Cortex of kidney (tissue), 1 donor: ENCODE measurements at places on chromosomes 6 and 20.

GRCh38 chr6:24631671-24632070 lies 14.3 kb downstream of the KIAA0319 start:
- DNase-seq: no peak

DNA sequence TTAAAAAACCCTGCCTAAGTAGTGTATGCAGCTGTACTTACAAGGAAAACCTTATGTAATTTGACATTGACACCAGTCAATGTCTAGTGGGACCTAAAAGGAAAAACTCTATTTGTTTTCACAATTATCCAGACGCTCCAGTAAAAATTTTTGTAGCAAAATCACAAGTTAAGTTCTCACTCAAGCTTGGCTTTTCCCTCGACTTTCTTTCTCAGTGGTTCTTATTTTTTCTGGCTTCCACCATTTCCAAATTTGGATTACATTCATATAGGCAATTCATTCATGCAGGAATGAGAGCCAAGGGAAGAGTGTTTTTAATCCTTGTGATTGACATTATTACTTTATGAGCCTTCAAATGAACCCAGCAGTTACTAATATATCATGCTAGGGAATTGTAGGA lies 66.0 kb upstream of the ADGRG6 start:
- no peak for DNase-seq

- DNase-seq: no peak
Measured at GRCh38 chr20:10255846-10256245, 37.2 kb downstream of the SNAP25 start.

DNA sequence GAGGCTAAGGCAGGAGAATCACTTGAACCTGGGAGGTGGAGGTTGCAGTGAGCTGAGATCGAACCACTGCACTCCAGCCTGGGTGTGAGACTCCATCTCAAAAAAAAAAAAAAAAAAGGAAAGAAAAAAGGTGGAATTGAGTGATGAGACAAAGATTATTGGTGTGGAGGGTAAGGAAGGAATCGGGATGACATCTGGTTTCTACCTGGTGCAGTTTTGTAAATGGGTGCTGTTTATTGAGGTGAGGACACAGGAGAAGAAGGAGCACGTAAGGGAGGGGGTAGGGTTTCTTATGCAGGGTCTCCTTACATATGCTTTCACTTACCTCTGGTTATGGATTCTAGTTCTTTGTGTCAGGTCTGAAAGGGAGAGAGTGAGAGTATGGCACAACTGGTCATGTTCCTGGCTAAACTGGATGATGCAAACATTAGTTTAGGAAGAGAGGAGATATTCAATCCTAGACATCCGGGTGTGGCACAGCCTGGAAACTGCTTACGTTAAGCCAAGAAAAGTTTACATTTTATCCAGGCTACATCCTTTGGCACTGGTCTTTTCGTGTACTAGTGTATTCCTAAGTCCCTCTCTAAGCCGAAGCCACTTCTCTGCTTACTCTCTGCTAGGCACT lies 5.4 kb downstream of the RALY start:
- no peak for DNase-seq

DNA sequence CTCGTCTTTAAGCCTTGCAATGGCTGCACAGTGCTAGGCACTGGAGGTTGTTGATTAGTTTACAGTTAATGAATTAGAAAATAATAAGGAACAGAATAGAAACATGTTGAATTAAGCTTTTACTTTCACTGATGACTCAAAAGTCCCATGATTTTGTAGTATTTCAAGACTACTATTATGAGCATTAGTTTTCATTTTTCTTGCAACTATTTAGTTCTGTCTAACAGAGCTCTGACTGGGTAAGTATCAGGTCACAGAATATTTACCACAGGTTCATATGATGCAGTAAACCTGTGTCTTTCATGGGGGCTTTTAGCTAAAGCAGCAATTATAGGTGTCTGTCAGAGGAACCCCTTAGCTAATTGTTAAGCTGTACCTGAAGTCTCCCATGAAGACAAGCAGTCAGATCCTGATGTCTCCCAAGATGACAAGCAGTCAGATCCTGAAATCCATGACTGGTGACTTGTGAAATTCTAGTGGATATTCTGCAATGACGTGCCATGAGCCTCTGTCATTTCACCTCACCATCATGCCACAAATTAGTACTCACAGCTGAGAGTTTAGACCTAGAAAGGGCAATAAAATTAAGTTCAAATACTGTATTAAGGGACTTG lies 8.2 kb upstream of the GPR31 start:
- no peak for DNase-seq

GRCh38 chr6:166296035-166296883 lies 11.9 kb downstream of the PRR18 start:
- DNase-seq: no peak

- no peak for DNase-seq
Measured at GRCh38 chr6:102389994-102390393, 996.5 kb downstream of the GRIK2 start.

GRCh38 chr6:55617272-55617671 lies 38.3 kb upstream of the HMGCLL1 start:
- no peak for DNase-seq

DNA sequence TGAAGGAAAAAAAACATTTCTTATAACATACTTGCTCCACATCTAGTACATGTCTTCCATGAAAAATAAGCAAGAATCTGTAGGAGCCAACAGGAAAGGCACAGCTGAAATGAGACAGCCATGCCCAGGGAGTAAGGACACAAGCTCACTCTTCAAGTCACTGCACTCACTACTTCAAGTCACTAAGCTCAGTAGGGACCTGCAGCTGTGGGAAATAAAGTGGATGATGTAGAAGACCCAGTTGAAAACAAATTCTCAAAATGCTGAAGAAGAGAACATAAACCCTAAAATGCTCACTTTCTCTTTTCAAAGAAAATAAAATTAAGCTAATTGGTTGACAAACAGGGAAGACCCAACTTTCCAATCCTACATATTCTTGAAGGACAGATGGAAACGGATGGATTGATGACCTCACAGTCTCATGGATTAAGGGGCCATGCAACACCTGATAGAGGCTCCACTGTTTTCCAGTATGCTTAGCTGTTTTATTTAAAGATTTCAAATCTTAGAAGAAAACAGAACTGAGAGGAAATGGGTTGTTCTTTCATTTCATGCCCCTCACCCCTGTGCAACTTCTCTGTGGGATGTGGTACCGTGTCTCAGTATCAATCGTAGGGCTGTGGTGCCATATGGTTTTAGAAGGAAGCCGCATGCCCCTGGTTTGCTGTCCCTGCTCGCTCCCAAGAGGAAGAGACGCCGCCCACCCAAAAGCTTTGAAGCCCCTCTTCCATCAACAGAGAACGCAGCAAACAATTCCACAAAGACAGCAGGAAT lies 133.3 kb downstream of the WDR27 start:
- no peak for DNase-seq

GRCh38 chr6:71727632-71728294 lies 158.6 kb upstream of the RIMS1 start:
- no peak for DNase-seq

- no peak for DNase-seq
Measured at GRCh38 chr6:11500008-11500407, 37.5 kb upstream of the TMEM170B start.

GRCh38 chr6:150539568-150539967 lies 60.1 kb upstream of the PLEKHG1 start:
- DNase-seq: no peak
